Stimulated activated CD4-positive, alpha-beta T cell treated with anti-CD3 and anti-CD28 coated beads, Interleukin-1b, Interleukin-23, amount 100 ng/mL, for 1 hour (primary cell): ENCODE measurements at places on chromosomes 5 and 9.

DNA sequence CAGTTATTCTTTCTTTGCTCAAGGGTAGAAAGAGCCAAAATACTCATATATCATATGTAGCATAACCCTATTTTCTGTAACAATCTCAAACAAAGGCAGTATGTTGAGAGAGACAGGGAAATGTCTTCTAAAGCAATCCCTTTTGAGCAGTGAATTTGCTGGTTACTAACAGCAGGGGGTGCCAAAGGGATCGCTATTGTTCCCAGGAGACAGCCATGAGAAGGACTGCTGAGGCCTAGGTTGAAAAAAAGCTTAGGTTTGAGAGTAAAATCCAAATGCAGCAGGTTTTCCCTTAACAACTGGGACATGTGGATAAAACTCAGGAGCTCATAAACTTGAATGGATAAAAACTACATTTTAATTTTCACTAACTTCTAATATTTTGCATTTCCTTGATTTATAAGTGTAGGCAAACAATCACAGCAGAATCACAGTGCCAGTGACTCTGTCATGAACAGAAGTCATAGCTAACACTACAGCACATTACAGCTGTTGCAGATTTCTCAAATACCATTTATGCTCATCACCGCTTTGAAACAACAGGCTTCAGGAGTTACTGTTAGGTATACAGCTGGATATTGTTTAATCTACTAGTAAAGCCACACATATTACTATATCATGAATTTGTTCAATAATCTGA lies 148.4 kb downstream of the MAPKAP1 start:
- DNase-seq, result peak; percentile 10

DNA sequence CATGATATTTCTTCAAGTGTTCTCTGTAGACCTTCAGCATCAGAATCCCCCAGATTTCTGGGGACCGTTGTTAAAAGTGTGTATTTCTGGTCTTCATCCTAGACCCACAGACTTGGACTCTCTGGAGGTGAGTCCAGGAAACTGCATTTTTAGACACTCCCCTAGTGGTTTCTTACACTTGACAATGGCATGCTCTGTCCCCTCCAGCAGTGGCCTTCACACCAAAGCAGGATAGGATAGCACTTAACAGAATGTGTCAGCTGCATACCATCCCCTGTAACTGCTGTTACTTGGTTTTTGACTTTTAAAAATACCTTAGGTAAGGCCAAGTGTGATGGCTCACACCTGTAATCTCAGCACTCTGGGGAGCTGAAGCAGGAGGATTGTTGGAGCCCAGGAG lies 20.8 kb downstream of the CDO1 start:
- no peak for DNase-seq

DNA sequence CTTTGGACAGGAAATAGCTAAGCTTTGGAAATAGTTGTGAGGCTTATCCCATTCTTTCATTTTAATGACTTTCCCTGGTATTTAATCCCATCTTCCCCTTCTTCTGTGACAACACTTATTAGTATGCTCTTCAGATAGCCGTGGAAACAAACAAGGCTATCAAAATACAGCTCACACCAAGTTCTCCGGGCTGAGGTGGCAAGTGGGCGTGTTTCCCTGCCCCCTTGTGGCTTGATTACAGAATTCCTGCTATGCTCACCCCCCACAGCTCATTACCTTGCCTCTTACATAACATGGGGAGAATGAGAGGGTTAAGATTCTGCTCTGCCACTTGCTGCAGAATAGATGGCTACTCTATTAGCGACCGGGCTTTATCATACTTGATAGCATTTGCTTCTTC lies 437.1 kb upstream of the TLE4 start:
- no peak for DNase-seq

GRCh38 chr5:133340822-133341221 lies 271.5 kb downstream of the FSTL4 start:
- DNase-seq, result no peak

DNA sequence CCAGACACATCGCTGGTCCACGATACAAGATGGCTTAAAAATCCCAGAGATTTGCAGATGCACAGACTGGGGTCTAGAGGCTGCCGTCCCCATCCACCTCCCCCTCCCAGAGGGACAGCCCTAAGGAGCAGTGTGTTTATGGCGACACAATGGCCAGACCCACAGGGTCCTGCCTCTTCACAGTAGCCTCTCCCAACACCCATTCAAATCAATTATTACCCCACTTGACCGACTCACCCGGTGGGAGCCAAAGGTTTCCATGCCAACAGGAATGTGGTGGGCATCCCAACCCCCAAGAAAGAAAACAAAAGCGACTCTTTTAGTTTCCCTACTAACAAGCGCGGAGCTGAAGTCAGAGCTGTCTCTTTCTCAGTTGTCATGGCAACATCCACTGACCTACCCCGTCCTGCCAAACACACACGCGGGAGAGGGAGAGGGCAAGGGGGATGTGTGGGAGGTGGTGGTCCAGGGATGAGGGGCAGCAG lies 209.0 kb downstream of the TTLL11 start:
- DNase-seq, result no peak
